ENCODE measurements at places on chromosomes 1 and 21. TPM values are rescaled to one million over a fixed set of nuclear protein-coding genes. Genes with fewer than 3 reads are reported as not detected.

DNA sequence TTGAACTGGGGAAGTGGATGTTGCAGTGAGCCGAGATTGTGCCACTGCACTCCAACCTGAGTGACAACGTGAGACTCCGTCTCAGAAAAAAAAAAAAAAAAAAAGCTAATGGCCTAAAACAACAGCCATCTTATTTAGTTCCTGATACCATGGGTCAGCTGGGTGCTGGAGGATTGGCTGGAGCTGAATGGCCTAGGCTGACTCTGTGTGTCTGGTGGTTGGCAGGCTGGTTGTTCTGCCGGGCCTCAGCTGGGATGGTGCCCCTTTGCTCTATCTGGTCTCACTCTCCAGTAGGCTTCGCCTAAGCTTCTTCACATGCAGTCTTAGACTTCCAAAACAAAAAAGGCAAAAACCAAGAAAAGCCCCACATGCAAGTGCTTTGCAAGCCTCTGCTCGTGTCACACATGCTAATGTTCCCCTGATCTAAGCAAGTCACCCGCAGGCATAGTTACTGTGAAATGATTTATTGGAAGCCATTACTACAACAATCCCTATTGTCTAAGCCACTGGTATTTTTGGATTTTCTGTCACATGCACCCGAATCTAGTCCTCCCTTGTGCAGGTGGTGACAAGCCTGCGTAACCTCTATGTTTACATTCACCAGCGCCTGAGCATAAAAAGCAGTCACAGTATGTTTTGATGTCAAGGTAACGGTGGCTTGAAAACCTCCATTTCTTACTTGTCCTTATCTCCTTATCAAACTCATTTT lies 39.6 kb upstream of the KANK4 start:
- no peak for DNase-seq

DNA sequence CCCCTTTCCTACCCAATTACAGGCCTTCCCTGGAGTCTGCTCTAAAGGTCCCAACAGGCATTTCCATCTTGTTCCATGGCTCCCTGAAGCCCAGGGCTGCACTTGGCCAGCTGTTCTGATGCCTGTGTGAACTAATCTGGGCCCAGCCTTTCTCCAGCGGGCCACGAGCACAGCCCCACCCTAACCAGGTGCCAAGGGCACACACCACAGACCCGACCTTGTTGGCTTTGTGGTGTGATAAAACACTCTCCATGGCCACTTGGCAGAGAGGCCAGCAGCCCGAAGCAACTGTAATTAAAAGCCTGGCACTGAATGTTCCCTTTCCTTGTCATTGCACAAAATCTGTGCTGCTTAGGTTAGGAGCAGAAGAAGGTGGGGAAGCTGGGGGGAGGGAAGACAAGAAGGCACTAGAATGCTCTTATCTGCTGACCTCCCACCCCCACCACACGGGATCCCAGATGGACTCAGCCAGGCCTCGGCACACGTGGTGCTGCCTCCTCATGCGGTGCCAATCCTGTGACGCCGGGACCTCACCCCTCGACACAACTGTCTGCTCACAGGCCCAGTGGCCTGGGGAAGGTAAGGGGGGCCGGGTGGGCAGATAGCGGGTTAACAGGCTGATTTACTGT lies 9.9 kb downstream of the HCRTR1 start:
- no peak for DNase-seq

- peak; percentile 1 for DNase-seq
These were observed 410.2 kb downstream of the MATN1 start for GRCh38 chr1:30313176-30313575.

FABP3 gene
- total RNA-seq = not detected

DNA sequence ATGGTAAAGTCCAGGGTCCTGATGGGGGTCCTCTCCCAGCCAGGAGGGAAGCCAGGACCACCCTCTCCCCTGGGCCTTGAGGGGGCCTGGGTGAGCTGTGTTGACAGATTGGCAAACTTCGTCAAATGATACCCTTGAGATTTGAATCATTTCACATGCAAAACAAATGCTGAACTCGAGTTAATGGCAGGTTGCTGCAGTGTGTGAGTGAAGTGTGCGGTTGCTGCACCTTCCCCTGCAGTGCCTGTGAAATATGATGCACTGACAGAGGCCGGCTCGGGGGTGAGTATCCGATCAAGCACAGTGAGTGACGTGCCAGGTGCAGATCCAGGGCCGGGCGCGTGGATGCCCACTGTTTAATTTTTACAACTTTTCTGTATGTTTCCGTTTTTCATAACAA lies 5.7 kb upstream of the KRTAP12-1 start:
- DNase-seq = no peak

GRCh38 chr1:215551806-215552205 lies 15.3 kb upstream of the KCTD3 start:
- no peak for DNase-seq

DNA sequence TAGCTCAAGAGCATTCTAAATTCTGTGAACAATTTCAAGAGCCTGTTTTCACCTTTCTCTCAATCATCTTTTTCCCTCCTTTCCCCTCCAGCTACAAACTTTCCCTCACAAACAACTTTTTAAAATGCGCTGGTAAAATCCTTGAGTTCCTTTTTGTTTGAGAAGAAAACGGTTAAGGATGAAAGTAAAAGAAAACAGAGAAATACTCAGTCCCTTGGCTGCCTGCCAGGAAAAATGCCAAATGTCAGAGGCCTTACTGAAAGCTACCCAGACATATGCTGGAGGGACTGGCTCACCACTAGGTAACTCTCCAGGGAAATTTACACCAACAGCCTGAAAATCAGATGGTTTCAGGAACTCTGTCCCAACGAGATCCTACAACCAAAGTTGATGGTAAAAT lies 11.0 kb upstream of the SERBP1 start:
- no peak for DNase-seq

GRCh38 chr21:45848331-45848730 lies 133.2 kb upstream of the COL6A1 start:
- DNase-seq = no peak

- DNase-seq = no peak
These were observed 42.8 kb downstream of the CNN3 start for GRCh38 chr1:94884106-94884505.

- peak; percentile 73 for DNase-seq
These were observed 89.6 kb upstream of the EDN2 start for GRCh38 chr1:41573785-41574713.

DNA sequence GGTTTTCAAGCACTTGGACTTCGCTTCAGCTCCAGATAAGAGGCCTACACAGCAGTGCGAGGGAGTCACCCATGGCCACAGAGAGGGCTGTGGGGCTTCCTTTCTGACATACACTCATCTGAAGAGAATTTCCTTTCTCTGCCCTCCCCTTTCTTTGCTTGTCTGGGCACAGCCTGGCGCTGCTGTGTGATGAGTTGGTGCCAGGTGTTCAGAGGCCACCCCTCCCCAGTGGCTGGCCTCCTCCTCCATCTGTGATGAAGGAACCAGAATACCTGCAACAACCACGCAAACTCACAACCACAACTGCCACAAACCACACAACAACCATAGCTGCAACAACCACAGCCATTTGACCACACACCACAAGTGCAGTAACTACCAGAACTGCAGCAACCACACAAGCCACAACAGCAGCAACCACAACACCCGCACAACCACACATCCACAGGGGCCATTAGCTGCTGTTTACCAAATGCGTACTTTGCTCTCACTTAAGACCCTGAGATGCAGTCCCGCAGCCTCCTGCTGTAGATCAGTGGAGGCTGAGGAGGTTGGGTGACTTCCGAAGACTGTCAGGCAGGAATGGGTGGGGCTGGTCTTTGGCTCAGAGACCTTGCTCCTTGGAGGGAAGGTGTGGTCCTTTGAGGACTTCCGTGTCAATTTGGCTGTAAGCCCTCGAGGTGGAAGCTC lies 71.1 kb downstream of the IER5 start:
- peak; percentile 75 for DNase-seq

DNA sequence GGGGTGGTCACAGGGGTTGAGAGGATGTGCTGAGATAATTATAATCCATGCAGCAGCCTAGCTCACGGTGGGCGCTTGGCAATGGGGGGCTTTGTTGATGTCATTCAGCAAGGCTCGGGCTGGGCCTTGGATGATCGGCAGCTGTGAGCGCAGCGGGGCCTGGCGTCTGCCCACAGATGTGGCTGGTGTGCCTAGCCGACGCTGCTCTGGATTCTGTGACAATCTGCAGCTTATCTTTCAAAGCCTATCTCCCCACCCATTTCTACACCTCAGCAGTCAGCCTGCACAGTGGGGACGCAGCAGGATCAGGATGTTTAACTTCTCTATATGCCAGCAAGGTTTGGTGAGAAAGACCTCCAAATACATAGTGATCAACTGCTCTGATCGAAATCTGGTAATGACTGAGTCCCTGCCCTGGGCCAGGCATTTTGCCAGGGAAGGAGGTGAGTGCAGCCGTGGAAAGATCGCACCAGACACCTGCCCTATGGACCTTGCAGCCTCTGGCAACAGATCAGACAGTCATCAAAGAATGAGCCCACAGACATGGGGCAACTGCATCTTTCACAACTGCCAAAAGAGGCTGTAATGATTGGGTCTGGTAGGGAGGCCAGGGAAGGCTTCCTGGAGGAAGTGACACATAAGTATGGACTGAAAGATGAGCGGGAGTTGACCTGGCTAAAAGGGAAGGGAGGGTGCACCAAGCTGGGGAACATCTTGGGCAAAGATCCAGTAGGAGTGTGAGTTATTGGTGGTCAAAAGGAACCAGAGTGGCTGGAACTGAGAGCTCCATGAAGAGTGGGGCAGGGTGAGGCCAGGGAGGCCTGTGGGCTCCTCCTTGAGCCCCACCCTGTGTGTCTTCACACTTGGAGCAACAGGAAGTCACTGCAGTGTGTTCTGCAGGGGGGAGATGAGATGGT lies 35.3 kb downstream of the EPHB2 start:
- DNase-seq = no peak
